Nephron progenitor cell (in vitro differentiated cells): ENCODE measurements at places on chromosomes 16 and 17.

DNA sequence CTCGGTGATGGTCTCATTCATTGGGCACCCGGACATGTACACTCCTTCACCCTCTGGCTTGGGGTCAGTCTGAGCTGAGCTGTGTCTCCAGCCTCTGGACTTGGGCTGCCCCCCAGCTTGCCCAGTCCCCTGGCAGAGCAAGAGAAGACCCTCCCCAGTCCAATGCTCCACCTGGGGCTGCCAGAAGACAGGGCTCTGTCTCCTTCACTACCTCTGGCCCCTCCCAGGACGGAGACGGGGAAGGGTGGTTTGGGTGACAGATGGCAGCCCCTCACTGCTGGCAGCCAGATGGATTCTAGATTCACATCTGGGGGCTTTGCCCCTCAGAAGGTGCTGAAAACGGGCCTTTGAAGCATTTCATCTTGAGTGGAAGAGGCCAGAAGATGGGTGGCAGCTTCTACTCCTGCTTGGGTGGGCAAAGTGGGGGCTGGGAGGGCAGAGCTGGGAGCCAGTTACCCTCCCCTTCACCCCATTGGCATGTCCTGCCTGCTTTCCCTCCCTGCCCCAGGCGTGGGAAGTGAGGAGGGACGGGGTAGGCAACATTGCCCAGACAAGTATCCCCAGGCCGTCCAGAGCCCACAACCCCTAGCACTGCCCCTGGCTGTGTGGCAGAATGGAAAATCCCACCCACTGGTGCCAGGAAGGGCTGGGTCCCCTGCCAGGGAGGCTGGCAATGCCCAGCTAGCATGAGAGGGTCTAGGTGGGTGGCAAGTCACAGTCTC is 13.9 kb downstream of the NGFR start:
- no peak for DNase-seq

GRCh38 chr16:19112099-19112407 is 1.7 kb upstream of the ITPRIPL2 start:
- no peak for DNase-seq

GRCh38 chr16:72588551-72588950 is 416.6 kb upstream of the PMFBP1 start:
- no peak for DNase-seq

GRCh38 chr17:59506894-59507726 is 58.3 kb upstream of the DHX40 start:
- DNase-seq: no peak

- DNase-seq: no peak
Measured at GRCh38 chr17:77253611-77254051, 112.9 kb downstream of the SEC14L1 start.

- DNase-seq: no peak
Measured at GRCh38 chr16:74232806-74233465, 63.7 kb upstream of the PSMD7 start.

DNA sequence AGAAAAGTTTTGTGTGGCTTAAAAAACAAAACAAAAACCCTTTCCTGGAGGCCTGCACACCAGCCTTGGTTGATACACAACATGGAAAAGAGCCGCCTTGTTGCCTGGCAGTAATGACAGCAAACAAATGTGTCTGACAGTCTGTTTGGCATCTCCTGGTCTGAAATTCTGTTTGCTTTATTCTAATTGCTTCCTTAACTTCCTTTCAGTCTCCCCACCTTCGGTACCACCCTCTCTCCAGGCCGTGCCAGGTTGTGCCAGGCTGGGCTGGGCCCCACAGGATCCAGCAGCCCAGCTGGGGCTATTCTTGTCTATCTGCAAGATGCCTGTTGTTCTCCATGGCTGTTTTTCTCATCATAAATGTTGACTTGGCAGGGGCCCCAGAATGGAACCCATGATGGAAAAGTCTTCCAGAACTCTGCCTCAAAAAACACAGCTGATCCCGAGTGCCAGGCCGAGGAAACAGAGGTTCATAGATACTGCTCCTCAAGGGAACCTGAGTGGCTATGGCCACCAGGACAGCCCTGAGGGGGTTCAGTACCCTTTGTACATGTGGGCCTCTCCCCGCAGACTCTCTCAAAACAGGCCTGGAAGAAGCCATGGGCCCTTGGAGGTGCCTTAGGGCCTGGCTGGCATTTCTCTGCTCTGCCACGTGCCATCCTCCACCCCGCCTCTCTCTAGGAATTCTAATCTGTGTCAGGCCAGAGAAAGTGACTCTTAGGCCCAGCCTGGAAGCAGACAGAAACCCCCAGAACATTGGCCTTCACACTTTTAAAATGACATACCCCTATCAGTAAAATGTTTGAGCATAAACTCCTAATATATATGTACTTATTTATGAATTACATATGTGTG is 50.5 kb downstream of the YPEL2 start:
- no peak for DNase-seq

DNA sequence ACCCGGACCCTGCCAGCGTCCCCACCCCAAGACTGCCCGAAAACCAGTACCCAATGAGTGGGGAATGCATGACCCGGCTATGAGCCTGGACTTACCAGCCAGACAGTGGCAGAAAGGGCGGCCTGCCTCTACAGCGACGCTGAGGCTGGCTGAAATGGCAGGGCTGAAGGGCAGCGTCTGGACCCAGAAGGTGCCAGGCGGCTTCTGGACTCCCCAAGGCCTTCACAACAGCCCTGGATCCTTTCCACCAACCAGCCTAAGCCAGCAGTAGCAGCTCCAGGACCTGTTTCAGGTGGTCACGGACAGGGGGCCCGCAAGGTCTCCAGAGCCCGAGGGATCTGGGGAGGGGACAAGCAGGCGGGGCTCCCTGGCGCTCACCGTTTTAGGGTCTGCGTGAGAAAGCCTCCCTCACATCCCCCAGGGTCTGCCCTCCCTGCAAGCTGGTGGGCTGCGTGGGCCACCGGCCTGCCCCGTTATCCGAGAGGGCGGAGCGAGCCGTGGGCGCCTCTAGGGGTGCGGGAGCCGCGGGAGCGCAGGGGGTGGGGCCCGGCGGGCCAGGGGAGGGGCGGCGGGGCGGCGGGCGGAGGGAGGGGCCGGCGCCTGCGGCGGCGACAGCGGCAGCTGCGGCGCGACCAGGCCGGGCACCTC is at the start of gene RIPOR1:
Gene RIPOR1, plus strand, starts transcription at position 608 of the 648 bp plus-strand sequence. CDS start 9,618 bp downstream, outside the sequence.
- DNase-seq: peak; percentile 76

DNA sequence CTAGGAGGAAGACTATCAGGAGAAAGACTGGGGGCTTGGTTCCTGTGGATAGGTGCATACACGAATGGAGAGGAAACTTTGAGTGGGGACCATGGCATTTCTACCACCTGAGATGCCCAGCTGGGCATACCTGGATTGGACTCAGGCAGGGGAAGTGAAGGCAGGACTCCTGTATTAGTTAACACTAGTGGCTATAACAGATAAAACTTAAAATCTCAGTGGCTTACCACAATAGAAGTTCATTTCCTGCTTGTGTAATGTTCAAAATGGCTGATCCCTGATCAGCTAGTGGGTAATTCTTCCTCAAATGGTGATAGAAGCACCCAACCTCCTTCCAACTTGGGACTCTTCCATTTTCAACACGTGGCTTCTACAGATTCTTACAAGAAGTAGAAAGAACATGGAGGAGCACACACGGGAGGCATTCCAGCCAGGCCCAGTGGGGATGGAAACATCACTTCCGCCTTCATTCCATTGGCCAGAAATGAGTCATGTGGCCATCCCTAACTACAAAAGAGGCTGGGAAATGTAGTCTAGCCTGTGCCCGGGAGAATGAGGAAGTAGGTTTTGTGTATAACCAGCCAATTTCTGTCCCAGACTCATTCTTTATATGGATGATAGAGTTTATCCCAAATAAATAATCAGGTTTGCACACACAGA is 112.1 kb downstream of the UTP18 start:
- DNase-seq: no peak

DNA sequence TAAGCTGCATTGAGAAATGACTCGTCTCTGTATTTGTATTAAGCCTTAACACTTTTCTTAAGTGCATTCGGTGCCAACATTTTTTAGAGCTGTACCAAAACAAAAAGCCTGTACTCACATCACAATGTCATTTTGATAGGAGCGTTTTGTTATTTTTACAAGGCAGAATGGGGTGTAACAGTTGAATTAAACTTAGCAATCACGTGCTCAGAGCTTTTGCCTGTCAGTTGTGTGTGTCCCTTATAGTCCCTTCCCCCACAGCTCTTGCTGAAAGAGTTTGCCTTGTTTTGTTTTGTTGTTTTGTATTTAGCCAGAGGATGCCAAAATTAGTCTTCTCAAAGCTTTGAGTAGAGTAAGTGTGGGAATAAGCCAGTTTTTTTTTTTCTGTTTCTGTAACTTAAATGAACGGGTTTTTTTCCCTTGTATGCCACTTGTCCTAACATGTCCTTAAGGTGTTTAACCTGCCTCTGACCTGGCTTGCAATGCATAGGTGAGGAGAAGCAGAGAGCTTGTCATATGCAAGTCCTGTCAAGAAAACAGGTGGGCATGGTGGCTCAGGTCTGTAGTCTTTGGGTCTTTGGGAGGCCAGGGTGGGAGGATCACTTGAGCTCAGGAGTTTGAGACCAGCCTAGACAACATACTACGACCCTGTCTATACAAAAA is 4.6 kb upstream of the MAPK8IP3 start:
- DNase-seq: no peak

GRCh38 chr16:68798398-68798797 is 44.9 kb upstream of the TANGO6 start:
- no peak for DNase-seq

GRCh38 chr17:19541445-19541844 is 7.8 kb downstream of the SLC47A1 start:
- DNase-seq: no peak

DNA sequence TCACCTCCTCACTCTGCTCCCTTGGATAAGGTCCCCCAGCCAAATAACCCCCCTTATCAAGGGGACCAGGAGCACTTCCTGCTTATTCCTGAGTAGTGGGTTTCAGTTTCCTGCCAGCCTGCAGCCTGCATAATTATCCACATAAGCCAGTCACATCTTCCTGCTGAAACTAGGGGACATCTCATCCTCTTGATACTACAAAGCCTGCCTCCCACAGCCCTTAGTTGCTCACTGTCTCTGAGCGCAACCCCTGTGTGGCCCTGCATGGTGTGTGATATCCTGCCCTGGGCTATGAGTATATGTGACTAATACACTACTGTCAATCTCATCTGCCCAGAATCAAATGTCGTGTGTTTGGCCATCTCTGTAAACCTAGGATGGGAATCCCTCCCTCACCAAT is 8.0 kb upstream of the XYLT2 start:
- DNase-seq: no peak

- DNase-seq: no peak
Measured at GRCh38 chr17:20127360-20128035, 118.3 kb downstream of the SPECC1 start.

- DNase-seq: peak; percentile 97
Measured at GRCh38 chr16:21501869-21502667, 97.3 kb upstream of the METTL9 start.

- DNase-seq: no peak
Measured at GRCh38 chr17:38815576-38816193, 9.4 kb downstream of the CWC25 start.

DNA sequence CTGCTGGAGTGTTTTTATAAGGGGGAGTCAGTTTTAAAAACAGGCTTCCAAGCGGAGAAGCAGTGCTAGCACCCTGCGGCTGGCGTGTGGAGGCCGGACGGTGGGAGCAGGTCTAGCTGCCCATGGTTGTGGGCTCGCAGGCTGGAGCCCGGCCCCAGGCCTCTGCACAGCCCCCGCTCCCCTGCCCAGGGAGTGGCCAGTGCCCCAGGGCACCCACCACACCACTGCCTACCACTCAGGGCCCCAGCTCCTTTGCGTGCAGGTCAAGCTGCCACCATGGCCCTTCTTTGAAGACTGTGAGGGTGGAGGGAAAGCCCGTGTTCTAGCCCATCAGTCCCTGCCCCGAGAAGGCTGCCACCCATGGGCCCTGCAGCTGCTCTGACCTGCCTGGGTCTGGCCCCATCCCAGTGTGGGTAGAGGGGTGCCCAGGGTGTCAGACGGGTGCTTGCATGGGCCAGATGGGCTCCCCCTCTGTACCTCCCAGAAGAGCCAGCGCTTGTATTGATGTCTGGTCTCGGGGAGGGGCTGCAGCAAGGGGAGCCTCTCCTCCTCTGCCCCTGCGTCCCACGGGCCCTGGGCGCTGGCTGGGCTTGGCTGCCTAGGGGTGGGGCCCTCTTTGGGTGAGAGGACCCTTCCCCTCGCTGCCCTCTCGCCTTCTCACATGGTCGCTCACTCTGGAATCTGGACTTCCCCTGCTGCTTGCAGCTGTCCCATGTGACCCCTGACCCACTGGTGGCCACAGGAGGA is 1.5 kb upstream of the NUDT16L1 start:
- no peak for DNase-seq

- DNase-seq: no peak
Measured at GRCh38 chr16:4746991-4747574, 12.7 kb downstream of the DNAAF8 start.

DNA sequence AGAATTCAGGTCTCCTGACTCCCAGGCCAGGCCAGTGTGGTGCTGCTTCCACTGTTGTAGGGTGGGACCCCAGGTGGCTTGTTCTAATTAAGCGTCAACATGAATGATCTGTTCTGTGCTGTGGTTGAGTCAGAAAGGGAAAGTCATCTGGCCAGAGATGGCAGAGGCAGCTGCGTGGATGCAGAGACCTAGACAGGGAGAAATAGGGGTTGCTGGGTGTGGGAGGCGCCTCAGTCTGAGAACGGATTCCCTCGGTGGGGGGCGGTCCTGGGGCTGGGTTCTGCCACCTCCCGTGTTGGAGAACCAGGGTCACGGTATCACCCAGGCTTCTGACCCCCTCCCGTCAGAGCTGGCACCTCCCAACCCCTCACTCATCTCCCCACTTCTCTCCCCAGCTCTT is 5.6 kb downstream of the FBRS start:
- DNase-seq: no peak

- DNase-seq: no peak
Measured at GRCh38 chr17:75731716-75732498, 10.6 kb downstream of the ITGB4 start.

- no peak for DNase-seq
Measured at GRCh38 chr16:27368358-27368722, 33.6 kb upstream of the IL21R start.
